ENCODE measurements at places on chromosomes 1 and 21.

DNA sequence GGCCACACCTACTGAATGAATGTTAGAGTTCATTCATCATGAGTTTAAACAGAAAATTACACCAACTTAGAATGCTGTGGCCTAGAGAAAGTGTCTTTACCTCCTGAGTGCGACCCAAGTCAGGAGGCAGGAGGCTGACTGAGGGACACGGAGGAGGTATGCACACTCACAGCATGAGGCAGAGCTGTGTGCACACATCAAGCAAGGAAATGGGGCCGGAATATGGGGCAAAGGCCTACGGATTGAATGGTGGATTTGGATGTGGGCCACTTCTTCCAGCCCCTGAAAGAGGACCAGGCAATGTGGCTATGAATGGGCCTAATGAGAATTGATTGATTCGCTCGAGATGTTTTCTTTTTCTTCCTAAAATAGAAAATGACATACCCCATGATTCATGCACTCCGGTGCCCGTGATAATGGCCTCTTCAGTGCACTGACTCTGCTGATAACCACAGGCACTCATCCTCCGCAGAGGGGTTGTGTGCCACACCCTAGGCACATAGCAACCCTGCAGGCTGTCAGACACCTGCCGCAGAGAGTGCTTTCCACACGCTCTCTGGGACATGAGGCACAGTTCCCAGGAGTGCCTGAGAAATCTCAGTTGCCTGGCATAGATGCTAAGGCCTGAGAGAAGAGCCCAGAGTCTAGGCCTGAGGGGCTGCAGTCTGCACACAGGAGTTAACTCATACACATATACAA is 155.5 kb downstream of the GLUL start:
- H3K36me3 ChIP-seq = peaks cover 3% of the 10 kb centered on the region
- no peak overlapping the region for H3K4me3 ChIP-seq
- no peak overlapping the region for H3K27ac ChIP-seq
- H3K4me1 ChIP-seq = peaks cover 7% of the 10 kb centered on the region
- H3K27me3 ChIP-seq = peaks cover 10% of the 10 kb centered on the region
- no peak for DNase-seq

DNA sequence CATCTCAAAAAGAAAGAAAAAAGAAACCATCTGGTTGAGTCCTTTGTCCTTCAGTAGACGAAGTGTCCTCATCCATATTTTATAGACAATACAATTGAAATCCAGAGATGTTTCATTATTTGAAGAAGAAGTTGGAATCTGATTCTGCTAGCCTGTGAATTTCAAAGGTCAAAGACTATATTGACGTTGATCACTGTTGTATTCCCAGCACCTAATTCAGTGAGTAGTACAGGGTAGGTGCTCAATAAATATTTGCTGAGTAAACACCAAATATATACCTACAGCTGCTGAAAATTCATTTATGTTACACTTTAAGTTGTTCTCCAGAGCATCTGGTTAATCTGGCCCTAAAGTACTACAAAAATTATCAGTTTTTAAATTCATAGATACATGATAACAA is 135.2 kb downstream of the CACNA1E start:
- peaks cover 7% of the 10 kb centered on the region for H3K27me3 ChIP-seq
- H3K36me3 ChIP-seq = no peaks in the 10 kb centered on the region
- no peaks in the 10 kb centered on the region for H3K4me1 ChIP-seq
- H3K27ac ChIP-seq = no peak overlapping the region
- no peak overlapping the region for H3K4me3 ChIP-seq
- no peak for DNase-seq

DNA sequence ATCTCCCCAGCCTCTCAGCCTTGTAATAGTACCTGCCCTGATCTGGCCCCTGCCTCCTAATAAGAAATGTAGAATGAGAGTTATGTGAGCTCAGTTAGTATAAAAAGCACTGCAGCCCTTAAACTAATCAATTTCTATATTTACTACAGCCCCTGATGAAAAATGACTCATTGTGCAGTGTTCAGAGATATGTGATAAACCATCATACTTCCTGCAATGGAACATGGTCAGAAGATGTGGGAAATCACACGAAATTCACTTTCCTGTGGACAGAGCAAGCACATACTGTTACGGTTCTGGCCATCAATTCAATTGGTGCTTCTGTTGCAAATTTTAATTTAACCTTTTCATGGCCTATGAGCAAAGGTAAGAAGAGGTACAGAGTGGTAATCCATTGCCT is 176.8 kb upstream of the PDE4B start:
- no peaks in the 10 kb centered on the region for H3K27me3 ChIP-seq
- no peak for DNase-seq
- H3K4me1 ChIP-seq = peaks cover 10% of the 10 kb centered on the region
- H3K36me3 ChIP-seq = peaks cover 3% of the 10 kb centered on the region

GRCh38 chr1:160085686-160086455 is 4.5 kb downstream of the KCNJ9 start:
- peaks cover 25% of the 10 kb centered on the region for H3K27me3 ChIP-seq
- peaks cover 15% of the 10 kb centered on the region for H3K36me3 ChIP-seq
- peaks cover 22% of the 10 kb centered on the region for H3K4me1 ChIP-seq
- peak overlapping the region; percentile 3 for H3K4me3 ChIP-seq
- peak; percentile 54 for DNase-seq

DNA sequence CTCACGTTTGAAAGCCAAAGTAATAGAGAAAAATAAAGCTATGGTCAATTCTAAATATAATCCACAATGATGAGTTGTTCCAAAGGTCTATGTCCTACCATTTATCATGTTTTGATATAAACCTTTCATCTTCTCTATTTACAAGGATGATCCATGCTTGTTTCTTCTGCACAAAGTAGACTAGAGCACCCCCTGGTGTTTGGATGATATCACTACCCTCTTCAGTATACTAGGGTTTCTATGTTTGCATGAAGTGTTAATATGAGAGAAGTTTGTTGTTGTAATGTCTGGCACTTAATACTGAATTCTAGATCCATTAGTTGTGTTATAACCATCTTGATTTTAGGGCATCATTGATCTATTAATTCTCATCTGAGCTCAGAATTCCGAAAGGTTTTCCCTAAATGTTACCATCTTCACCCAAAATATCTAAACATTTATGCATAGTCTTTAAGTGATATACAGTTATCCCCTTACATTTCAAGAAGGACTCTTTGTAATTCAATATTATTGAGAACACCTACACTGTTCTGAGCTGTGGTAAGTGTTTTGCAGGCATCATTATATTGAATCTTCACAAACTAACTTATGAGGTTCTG is 21.1 kb downstream of the CLDN8 start:
- no peaks in the 10 kb centered on the region for H3K27me3 ChIP-seq
- H3K27ac ChIP-seq = no peak overlapping the region
- no peaks in the 10 kb centered on the region for H3K36me3 ChIP-seq
- H3K4me3 ChIP-seq = no peak overlapping the region

GRCh38 chr1:54254055-54254454 is 54.1 kb downstream of the MRPL37 start:
- H3K36me3 ChIP-seq = no peaks in the 10 kb centered on the region
- H3K27me3 ChIP-seq = no peaks in the 10 kb centered on the region
- H3K4me3 ChIP-seq = no peak overlapping the region

DNA sequence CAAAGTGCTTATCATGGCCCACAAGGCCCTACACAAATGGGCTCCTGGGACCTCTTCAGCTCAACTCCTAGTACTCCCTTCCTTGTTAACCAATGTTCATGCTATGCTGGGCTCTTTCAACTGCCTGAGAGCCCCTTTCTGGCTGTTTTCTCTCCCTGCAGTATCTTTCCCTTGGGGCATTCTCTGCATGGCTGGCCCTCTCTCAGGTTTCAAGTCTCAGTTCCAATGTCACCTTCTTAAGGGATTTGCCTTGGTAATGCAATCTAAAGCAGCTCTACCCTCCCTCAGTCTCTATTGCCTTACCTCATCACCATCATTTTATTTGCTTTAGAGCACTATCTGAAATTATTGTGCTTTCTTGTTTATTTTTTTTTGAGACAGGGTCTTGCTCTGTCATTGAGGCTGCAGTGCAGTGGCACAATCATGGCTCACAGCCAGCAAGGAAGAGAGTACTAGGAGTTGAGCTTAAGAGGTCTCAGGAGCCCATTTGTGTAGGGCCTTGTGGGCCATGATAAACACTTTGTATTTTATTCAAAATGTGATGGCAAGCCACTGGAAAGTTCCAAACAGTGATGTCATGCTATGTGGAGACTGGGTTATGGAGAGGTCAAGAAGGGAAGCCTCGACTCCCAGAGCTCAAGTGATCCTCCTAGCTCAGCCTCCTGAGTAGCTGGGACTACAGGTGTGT is 63.4 kb upstream of the SRSF10 start:
- DNase-seq = no peak
- no peaks in the 10 kb centered on the region for H3K36me3 ChIP-seq

- no peaks in the 10 kb centered on the region for H3K36me3 ChIP-seq
- no peak overlapping the region for H3K4me3 ChIP-seq
- DNase-seq = no peak
- H3K4me1 ChIP-seq = peaks cover 4% of the 10 kb centered on the region
- no peak overlapping the region for H3K27ac ChIP-seq
- peaks cover 46% of the 10 kb centered on the region for H3K27me3 ChIP-seq
Observed at GRCh38 chr1:31796707-31797106, 19.1 kb downstream of the SPOCD1 start.

DNA sequence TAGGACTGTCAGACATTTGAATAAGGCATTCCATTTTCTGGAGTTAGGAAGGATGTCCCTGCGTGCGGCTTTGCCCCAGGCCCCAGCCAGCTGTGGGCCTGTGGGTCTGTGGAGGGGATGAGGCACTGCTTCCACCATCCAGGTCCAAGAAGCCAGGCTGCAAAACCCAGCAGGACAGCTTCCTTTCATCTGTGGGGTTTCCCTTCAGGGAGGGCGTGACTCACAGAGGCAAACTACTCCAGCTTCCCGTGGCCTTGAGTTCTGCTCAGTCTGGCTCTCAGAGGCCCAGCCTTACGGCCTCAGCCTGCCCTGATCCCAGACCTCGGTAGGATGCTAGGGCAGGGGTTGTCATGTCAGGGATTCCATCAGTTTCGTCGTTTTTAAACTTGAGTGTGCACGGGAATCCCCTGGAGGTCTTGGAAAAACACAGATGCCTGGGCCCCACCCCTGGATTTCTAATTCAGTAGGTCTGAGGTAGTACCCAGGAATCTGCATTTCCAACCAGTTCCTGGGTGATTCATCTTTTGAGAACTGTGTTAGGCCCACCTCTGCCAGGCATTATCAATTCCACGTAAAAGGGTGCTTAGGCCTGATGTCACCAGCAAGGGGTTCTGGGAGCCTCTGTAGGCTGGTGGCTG is 32.3 kb upstream of the TENT5C start:
- no peaks in the 10 kb centered on the region for H3K27me3 ChIP-seq
- H3K36me3 ChIP-seq = no peaks in the 10 kb centered on the region
- no peak overlapping the region for H3K4me3 ChIP-seq
- H3K27ac ChIP-seq = no peak overlapping the region
- peaks cover 28% of the 10 kb centered on the region for H3K4me1 ChIP-seq

- no peaks in the 10 kb centered on the region for H3K36me3 ChIP-seq
- H3K27me3 ChIP-seq = peaks cover 7% of the 10 kb centered on the region
- DNase-seq = no peak
- no peak overlapping the region for H3K4me3 ChIP-seq
- H3K4me1 ChIP-seq = no peaks in the 10 kb centered on the region
Observed at GRCh38 chr1:214698559-214698958, 95.6 kb downstream of the CENPF start.

GRCh38 chr21:41393876-41394465 is 32.1 kb upstream of the MX1 start:
- H3K36me3 ChIP-seq = peaks cover 24% of the 10 kb centered on the region
- DNase-seq = no peak
- peaks cover 19% of the 10 kb centered on the region for H3K4me1 ChIP-seq
- H3K4me3 ChIP-seq = peak overlapping the region; percentile 12

DNA sequence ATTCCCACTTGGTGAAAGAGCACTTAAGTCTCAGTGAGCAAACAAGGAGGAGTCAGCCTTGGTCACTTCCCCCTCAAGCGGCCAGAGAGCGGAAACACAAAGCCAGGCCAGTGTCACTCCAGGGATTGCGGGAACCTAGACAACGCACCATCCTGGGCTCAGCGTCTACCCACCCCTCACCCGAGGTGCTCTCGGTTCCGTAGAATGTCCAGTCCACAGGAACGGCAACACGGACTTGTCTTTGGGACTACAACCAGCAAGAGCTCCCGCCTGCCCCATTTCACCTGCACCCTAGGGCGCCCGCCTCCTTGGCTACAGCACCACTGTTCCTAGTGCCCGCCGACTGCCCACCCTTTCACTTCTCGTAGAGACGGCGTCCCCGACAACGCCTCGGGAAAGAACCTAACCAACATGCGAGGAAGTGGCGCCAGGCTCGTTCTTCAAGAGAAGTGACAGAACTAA is 509 bp downstream of the GDAP2 start:
- DNase-seq = peak; percentile 40
- H3K36me3 ChIP-seq = peaks cover 17% of the 10 kb centered on the region
- H3K4me1 ChIP-seq = peaks cover 61% of the 10 kb centered on the region
- peak overlapping the region; percentile 99 for H3K4me3 ChIP-seq

GRCh38 chr1:66982561-66983260 is 57.9 kb downstream of the MIER1 start:
- no peaks in the 10 kb centered on the region for H3K27me3 ChIP-seq
- H3K36me3 ChIP-seq = peaks cover 5% of the 10 kb centered on the region
- no peak for DNase-seq
- H3K4me3 ChIP-seq = no peak overlapping the region
- peaks cover 17% of the 10 kb centered on the region for H3K4me1 ChIP-seq

DNA sequence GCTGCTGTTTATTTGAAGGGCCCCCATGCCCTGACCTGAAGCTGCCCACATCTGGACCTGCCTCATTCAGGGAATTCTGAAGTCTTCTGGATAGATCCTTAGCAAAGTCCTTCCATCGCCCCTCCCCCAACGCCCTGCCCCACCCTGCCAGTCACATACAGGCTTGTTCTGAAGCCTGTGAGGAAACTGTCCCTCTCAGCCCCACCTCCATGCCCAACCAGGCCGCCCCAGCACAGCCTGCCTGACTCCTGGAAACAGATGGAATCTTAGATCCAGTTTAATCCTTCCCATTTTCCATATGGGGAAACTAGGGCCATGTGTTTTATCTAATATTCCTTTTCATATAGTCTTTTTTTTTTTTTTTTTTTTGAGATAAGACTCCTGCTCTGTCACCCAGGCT is 44.5 kb upstream of the GPR37L1 start:
- H3K27me3 ChIP-seq = peaks cover 7% of the 10 kb centered on the region
- no peak overlapping the region for H3K27ac ChIP-seq
- H3K36me3 ChIP-seq = no peaks in the 10 kb centered on the region
- peaks cover 2% of the 10 kb centered on the region for H3K4me1 ChIP-seq
- no peak for DNase-seq
- no peak overlapping the region for H3K4me3 ChIP-seq

- DNase-seq = no peak
- H3K27ac ChIP-seq = no peak overlapping the region
- H3K36me3 ChIP-seq = no peaks in the 10 kb centered on the region
- H3K27me3 ChIP-seq = no peaks in the 10 kb centered on the region
- H3K4me1 ChIP-seq = peaks cover 2% of the 10 kb centered on the region
- no peak overlapping the region for H3K4me3 ChIP-seq
Observed at GRCh38 chr1:228208831-228209551, 1.1 kb downstream of the OBSCN start.

DNA sequence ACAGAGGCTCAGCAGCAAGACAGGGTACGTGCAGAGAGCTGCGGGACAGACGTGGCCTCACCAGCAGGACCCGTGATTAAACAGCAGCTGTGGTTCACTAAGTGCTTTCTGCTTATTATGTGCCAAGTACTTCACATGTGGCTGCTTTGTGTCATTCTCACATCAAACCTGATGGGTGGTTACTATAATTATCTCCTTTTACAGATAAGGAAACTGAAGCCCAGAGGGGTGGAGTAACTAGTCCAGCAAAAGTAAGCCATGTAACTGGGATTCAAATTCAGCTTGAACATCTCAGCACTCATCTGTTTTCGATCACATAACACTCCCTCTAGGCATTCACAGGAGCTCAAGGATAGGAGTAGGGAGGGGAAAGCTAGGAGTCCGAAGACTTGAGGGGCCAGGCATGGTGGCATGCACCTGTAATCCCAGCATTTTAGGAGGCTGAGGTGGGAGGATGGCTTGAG is 50.8 kb upstream of the CLIC4 start:
- H3K4me3 ChIP-seq = no peak overlapping the region
- no peaks in the 10 kb centered on the region for H3K27me3 ChIP-seq
- peaks cover 3% of the 10 kb centered on the region for H3K4me1 ChIP-seq
- H3K27ac ChIP-seq = peak overlapping the region; percentile 2
- no peak for DNase-seq
- H3K36me3 ChIP-seq = no peaks in the 10 kb centered on the region
